ENCODE measurements at places on chromosomes 13 and 19. TPM values are rescaled to one million over a fixed set of nuclear protein-coding genes. Genes with fewer than 3 reads are reported as not detected.

- ATAC-seq, result no peak
Observed at GRCh38 chr19:3313199-3313575, 53.2 kb upstream of the NFIC start.

GRCh38 chr13:78137404-78138142 lies 218.9 kb upstream of the EDNRB start:
- peak; percentile 72 for ATAC-seq

DNA sequence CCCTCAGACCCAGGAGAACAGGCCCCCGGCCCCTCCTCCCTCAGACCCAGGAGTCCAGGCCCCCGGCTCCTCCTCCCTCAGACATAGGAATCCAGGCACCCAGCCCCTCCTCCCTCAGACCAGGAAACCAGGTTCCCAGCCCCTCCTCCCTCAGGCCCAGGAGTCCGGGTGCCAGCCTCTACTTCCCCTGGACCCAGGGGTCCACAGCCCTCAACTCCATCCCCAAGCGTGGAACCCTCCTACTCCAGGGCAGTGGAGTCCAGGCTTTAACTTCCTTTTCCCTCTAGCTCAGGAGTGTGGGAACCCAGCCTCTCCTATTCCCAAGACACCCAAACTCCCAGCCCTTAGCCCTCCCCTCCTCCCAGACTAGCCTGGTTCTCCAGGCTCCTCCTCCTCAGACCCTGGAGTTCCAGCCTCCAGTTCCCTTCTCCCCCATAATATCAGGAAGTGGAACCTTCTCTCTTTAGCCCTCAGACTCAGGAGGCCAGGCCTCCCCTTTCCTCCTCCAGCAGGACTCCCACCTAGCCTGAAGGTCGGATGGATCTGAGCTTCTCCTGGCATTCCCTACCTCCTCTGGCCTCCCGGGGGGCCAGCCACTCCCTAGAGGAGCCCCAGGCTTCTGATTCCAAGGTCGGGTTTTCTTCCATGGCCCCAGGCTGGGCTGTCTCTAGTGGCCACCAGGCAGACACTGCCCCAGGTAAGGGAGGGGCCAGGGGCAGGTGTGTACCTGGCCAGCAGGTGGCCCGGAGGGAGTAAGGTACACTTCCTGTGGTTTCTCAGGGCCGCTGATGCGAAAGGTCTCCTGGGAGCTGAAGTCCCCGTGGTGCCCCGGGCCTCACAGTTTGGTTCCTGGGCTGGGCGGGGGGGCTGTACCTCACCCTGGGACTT lies at the start of gene TMC4:
TSS of gene TMC4 (minus strand) at position 690 of the 888 bp plus-strand sequence. CDS start at position 647, 43 bp downstream.
- no peak for ATAC-seq

- no peak for ATAC-seq
Observed at GRCh38 chr19:1756705-1757465, 3.6 kb downstream of the ONECUT3 start.

- ATAC-seq, result no peak
Observed at GRCh38 chr19:3586127-3586626, 899 bp downstream of the GIPC3 start.

DNA sequence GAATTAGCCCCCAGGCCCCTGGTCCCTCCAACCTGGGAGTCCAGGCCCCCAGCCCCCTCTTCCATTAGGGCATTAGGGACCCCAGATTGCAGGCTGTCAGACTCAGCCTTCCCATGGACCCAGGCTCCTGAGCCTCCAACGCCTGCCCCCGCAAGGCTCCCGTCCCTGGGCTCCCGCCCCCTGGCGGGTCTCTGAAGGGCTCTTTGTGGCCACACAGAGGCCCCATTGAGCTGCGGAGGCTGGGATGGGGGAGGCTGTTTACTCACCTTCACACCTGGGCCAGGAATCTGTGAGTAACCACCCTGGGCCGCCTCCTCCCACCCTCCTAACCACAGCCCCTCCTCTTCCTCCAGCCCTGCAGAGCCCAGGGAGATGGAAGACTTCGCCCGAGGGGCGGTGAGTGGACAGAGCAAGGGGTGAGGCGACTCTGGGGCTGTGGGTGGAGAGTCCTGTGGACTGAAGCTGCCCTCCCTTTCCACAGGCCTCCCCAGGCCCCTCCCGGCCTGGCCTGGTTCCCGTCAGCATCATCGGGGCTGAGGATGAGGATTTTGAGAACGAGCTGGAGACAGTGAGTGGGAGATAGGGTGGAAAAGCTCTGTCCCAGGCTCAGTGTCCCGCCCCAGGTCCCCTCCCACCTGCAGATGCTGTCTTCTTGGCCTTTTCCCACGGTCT lies 4.9 kb downstream of the ARHGEF1 start:
- ATAC-seq, result no peak

- ATAC-seq, result no peak
Observed at GRCh38 chr13:99263126-99263785, 5.1 kb upstream of the GPR18 start.

DNA sequence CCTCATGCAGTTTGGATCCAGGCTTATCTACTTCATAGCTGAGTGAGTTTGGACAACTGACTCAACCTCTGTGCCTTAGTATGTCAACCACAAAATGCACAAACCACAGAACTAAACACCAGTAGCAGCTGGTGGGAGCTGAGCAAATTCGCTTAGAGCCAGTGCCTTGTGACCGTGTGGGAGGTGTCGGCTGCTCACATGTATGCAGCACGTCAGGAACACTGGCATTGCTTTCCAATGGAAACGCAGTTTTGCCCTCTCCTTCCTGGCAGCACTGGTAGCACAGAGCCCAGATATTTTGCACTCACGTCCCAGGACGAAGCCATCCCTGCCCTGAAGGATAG lies 8.3 kb upstream of the NTN5 start:
- ATAC-seq, result no peak

GRCh38 chr19:8806661-8807060 lies 25.4 kb downstream of the ZNF558 start:
- no peak for ATAC-seq

DNA sequence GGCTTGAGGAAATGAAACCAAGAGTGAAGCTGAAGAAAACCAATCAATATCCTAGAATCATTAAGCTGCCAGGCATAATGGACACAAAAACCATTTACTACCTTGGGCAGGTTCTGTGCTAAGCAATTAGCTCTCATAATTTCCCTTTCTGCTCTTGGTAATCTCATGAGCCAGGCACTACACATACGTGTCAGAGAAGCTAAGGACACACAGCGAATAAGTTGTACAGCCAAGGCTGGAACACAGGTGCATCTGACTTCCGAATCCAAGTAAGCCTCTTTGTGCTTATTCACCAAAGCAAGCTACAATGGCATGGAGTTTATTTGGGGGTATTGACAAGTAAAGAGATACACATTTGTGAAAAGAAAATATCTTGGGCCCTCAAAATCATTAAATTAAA lies 1343.9 kb upstream of the MIR17HG start:
- no peak for ATAC-seq

DNA sequence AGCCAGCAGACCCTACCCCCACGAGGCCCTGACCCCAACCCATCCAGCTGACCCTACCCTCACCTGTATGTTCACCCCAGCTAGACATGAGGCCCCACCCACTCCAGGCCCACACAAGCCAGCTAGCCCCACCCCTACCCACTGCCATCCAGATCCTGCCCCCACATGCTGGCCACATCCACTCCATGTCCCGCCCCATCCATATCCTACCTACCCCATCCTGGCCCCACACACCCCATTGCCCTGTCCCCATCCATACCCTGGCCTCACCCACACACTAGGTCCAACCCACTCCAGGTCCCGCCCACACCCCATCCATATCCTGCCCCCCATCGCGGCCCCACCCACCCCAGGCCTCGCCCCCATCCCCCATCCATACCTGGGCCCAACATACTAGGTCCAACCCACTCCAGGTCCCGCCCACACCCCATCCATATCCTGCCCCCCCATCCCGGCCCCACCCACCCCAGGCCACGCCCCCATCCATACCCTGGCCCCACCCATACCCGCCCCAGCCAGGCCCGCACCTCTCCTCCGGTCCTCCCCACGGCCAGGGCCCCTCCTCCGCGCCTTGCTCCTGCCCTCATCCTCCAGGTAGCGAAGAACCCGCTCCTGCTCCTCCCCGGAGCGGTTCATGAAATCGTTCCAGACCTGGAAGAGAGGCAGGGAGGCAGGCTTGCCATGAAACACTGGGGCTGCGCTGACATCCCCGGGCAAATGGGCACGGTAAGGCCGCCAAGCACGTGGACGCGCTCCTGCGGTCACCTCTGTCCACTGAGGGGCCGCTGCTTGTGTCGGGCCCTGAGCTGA lies 7.2 kb downstream of the RNU6-9 start:
- ATAC-seq, result no peak

- peak; percentile 87 for ATAC-seq
Observed at GRCh38 chr19:1929021-1929742, 11.8 kb upstream of the CSNK1G2 start.

DNA sequence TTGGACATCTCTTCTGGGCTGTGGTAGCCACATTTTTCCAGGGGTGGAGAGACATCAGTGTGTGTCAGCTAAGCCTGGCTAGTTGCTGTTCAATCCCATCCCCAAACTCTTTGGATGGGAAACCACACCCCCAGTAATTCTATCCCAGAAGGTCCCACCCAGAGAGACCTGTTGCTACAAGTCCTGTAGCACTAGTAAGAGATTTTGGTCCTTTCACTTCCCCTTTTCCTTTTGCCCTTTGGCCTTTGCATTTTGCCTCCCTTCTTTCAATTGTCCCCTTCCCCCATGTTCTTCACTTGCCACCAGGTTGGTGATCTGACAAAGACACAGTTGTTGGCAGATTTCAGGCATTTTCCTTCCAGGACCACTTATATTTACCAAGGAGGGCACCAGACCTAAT lies 3.8 kb downstream of the CBY2 start:
- no peak for ATAC-seq

- no peak for ATAC-seq
Observed at GRCh38 chr13:89695343-89696257, 1651.9 kb upstream of the MIR17HG start.

- no peak for ATAC-seq
Observed at GRCh38 chr19:2607712-2608601, 94.5 kb downstream of the GNG7 start.

DNA sequence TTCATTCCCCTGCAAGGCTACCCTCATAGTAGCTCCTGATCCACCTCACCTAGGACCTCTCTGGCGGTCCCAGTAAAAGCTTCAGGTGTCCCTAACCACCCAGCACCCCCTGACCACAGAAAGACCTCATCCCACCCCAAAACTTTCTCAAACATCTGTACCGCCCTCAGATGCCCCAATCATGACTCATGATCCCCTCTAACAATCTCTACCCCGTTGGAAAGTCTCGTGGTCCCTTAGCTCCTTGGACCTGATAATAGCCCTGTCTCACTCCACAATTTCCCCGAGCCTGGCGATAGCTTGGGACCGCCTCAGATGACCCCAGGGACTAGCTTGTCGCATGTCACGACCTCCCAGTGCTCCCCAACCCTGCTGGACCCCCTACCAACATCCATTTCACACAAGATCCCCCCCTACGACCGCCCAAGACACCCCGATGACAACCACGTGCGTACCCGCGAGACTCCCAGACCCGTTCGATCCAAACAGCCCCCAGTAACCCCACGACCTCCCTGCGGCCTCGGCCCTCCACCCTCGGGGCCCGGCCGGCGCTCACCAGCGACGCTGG lies 450 bp downstream of the NDUFA11 start:
- no peak for ATAC-seq

GRCh38 chr13:105541565-105541964 lies 993.9 kb downstream of the EFNB2 start:
- no peak for ATAC-seq

DNA sequence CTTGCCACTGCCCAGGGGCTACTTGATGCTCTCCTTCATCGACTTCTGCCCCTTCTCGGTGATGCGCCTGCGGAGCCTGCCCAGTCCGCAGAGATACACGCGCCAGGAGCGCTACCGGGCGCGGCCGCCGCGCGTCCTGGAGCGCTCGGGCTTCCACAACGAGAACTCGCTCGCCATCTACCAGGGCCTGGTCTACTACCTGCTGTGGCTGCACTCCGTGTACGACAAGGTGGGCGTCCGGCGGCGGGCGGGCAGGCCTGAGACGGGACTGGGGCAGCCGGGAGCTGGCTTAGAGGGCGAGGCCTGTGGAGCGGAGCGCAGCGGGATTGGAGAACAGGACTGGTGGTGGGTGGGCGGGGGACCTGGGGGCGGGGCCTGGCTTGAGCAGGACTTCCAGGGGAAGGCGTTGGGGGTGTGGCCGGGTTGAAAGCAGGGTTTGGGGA lies 12.7 kb upstream of the PSMD8 start:
- ATAC-seq, result peak; percentile 86

DNA sequence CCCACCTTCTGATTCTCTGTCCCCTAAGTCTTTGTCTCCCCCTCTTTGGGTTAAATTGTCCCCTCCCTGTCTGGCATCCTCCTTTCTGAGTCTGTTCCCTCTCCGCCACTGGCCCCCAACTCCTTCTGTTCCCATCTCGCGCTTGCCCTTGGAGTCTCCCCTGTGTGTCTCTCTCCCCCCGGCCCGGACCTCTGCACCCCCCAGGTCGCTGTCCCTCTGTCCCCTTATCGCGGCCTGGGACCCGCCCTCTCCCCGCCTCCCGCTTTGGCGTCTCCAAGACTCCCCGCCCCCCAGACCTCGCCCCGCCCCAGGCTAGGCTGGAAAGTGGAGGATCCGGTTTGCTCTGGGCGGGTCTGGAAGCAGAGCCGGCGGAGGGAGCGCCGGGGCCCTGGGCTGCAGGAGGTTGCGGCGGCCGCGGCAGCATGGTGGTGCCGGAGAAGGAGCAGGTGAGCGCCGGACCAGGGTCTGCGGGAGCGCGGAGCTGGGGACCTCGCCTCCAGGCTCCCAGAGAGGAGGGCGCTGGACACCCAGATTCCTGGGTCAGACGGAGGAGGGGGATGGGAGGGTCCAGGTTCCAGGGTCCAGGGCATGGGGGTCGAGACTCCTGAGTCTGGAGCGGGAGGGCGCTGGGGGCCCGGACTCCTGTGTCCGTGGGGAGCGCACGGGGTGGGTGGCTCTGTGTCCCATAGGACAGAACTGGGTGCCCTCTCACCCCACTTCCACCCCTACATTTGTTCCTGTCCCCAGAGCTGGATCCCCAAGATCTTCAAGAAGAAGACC lies at the start of gene TRPM4:
TSS of gene TRPM4 (plus strand) at position 348 of the 780 bp plus-strand sequence. CDS start at position 423, 75 bp downstream.
- peak; percentile 98 for ATAC-seq

Gene CEACAM19
- 4.8 TPM for total RNA-seq

Gene SYT5
- not detected for total RNA-seq

Gene FGF21
- total RNA-seq, result not detected

Gene KCTD15
- 81.9 TPM for total RNA-seq

Gene HSH2D
- total RNA-seq, result 0.87 TPM

Gene PROZ
- total RNA-seq, result not detected

Gene TUBA3C
- total RNA-seq, result not detected

Gene OR1I1
- total RNA-seq, result not detected

Gene PEX11G
- 2.8 TPM for total RNA-seq

Gene KCNK6
- 8.4 TPM for total RNA-seq

Gene FGF22
- 1.0 TPM for total RNA-seq

Gene ZNF471
- 8.4 TPM for total RNA-seq

Gene CADM4
- total RNA-seq, result 19.8 TPM
